ENCODE measurements at places on chromosomes 6 and 20.

- DNase-seq = no peak
Measured at GRCh38 chr20:63372971-63373885, 12.1 kb upstream of the CHRNA4 start.

- DNase-seq = no peak
Measured at GRCh38 chr6:27593200-27593818, 120.4 kb upstream of the ZNF184 start.

DNA sequence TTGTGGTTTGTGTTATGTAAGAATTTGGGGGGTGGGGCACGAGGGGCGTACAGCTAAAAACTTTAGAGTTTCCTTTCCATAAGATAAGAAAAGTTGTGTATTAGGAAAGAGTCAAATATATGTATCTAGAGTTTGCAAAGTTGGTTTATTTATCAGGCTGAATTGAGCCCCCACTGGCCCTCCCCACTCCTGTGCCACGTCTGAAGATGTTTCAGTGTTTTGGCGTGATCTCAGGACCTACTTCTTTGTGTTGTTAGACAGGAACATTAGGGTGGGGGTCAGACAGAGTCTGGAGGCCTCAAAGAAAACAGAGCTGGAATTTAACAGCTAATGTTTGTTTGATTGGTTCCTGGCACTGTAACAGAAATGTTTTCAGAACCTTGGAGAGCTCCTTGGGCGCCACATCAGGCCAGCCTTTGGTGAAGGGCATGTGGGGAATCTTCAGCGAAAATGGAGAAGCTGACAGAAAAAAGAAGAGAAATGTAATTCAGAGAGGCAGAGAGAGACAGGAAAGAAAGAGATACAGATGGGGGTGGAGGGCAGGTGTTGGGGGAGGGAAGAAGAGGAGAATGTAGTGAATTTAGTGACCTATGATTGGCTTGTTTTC is 674 bp downstream of the NRSN1 start:
- DNase-seq = peak; percentile 46

DNA sequence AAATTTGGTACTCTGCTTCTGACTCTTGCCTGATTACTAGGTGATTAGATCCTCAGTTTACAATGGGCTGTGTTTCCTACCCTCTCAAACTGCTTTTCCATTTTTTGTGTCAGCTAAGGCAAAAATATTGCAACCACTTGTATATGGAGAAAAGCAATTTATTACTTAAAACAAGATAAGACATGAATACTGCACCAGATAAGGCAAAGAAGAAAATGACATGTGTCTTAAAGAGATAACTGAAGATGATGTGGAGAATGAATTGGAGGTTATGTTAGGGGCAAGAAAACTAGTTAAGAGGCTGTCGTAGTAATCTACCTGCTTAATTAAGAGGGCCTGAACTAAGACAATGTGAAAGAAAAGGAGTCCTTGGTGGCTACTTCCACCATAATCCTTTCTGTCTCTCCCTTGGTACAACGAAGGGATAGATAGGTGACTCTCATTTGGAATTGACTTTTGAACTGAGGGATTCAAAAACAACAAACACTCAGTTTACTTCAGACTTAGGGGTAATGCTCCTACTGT is 16.3 kb upstream of the REV3L start:
- DNase-seq = no peak

GRCh38 chr6:25056130-25056529 is 120.4 kb upstream of the RIPOR2 start:
- no peak for DNase-seq

- DNase-seq = peak; percentile 99
Measured at GRCh38 chr6:3913077-3913957, 64.1 kb downstream of the FAM50B start.

DNA sequence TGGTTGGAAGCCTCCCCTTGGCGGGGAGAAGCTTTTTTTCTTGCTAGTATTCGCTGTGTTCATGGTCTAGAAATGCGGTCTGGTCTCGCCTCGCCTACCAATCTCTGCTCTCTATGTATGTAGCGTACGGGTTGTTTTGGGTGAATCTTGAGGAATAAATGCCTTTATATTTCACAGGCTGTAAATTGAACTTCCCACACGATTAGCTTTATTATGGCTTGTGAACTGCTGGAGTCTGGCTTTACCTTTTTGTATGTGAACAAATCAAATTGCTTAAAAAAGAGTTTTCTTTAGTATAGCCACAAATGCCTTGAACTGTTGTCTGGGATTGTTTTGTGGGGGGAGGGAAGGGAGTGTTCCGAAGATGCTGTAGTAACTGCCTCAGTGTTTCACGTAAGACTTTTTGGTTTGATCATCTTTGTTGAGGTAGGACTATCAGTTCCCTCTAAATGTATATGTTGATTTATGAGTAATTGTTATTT is 2.2 kb downstream of the INSM1 start:
- no peak for DNase-seq

- DNase-seq = no peak
Measured at GRCh38 chr6:76790881-76791280, 672.4 kb downstream of the HTR1B start.

GRCh38 chr6:110654096-110654820 is 161.0 kb downstream of the CDK19 start:
- DNase-seq = no peak

DNA sequence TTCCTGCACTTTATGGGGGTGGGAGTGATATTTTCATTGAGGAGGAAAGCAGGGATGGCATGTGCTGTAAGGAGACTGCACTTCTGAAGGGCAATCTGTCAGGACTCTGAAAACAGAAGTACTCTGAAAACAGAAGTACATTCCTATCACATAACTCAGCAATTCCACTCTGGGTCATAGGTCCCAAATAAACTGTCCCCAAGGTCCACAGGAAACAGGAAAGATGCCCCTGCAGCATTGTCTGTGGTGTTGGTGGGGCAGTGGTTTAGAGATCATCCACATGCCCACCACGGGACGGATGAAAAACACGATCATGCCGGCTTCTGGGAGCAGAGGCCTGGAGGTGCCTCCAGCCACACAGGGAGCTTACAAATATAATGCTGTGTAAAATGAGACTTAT is 150.3 kb downstream of the OTOR start:
- DNase-seq = peak; percentile 21

GRCh38 chr6:163730246-163731210 is 316.0 kb downstream of the QKI start:
- no peak for DNase-seq

GRCh38 chr6:7806711-7807110 is 80.8 kb downstream of the BMP6 start:
- DNase-seq = no peak

GRCh38 chr20:45835825-45836224 is 2.2 kb downstream of the SNX21 start:
- peak; percentile 31 for DNase-seq

DNA sequence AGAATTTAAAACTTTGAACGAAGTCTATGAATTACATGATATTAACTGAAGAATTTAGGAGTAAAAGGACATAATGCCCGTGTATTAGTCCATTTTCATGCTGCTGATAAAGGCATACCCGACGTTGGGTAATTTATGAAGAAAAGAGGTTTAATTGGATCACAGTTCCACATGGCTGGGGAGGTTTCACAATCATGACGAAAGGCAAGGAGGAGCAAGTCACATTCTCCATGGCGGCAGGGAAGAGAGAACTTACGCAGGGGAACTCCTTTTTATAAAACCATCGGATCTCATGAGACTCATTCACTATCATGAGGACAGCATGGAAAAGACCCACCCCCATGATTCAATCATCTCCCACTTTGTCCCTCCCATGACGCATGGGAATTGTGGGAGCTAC is 210.6 kb downstream of the CD83 start:
- no peak for DNase-seq

- no peak for DNase-seq
Measured at GRCh38 chr6:150377211-150377781, 8.5 kb downstream of the IYD start.

GRCh38 chr20:58102744-58103516 is 125.5 kb downstream of the ANKRD60 start:
- DNase-seq = peak; percentile 43

DNA sequence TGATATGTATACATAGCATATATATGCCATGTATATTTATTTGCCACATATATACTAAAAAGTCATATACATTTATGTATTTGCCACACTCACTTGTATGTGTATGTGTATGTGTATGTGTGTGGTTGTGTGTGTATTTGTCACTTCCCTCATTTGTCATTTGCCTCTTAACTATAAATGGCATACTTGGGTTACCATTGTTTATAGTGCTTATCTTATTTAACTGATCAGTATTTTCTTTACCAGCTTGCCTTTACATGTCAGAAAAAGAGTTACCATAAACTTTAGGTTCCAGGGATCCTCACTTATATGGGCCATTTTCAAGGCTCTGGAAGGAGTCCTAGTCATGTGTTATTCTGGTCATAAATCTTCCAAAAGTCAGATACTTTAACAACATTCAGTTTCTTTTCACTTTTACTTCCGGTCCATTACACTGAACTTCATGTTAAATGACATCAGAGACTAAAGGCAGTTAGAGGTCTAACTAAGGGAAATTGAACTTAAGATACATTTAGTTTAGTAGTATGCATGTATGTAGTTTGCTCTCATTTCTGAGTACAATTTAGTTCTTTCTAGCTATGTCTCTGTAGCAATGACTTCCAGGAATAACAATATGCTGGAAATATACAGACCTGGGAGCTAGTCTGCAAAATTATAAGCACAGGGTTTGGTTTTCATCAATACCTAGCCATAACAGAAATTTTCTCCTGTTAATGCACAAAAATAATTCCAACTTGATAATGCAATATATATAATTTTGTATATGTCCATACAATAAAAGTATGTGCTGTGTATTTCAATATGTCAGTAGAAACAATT is 33.7 kb upstream of the HIVEP1 start:
- peak; percentile 14 for DNase-seq

GRCh38 chr6:38573801-38574395 is 65.8 kb downstream of the BTBD9 start:
- DNase-seq = no peak

GRCh38 chr6:117483004-117483644 is 650 bp downstream of the DCBLD1 start:
- peak; percentile 45 for DNase-seq

DNA sequence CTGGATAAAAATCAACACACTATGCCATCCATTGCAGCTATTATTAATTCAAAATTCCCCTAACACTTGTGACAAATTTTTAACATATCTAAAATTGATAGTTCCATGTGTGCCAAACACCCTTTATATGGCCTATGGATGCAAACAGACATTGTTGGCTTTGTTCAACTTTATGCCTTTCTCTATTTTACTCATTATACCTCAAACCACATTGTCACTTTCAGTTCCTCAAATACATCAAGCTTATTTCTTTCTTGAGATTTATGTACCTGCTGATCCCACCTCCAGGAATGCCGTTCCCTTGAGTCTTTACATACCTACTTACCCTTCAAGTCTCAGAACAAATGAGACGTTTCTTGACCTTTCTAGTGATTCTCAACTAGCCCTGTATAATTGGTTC is 193.5 kb upstream of the PLN start:
- no peak for DNase-seq

GRCh38 chr6:89352278-89353117 is at the start of gene UBE2J1:
TSS of gene UBE2J1 (minus strand) at chr6:89352722. CDS start at chr6:89352569, 153 bp downstream.
- peak; percentile 94 for DNase-seq
